ENCODE measurements at places on chromosomes 1 and 21.

GRCh38 chr1:111202707-111203623, 2.5 kb upstream of the DENND2D start:
- DNase-seq, result no peak

DNA sequence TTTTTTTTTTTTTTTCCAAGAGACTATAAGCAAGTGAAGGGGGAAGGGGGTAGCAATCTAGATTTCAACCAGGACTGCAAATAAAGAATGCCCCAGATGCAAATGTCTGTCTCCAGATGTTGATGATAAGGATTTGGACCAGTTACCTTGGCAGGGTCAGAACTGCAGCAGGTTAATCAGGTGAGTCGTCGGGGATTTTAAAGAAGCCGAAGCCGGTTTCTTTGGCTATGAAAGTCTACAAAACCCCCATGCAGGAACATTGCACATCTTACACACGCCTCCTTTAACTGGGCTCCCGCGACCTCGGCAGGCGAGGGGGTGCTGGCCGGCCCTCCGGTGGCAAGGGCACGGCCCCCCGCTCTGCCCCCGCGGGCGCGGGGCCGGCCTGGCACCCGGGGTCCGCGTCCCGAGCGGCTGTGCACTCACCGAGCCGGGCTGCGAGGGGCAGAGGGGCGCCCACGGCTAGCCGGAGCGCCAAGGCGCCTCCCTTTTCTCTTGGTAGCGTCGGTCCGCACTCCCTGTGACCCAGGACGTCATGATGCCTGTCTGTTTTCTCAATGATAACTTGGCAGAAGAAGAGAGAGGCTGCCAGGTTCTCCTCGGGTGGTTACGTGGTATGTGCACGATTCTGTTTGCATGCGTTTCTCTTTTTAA, 366.3 kb upstream of the ESRRG start:
- DNase-seq, result no peak

- DNase-seq, result no peak
These were observed 16.9 kb downstream of the PTPRF start for GRCh38 chr1:43547538-43548072.

GRCh38 chr1:48493041-48493440, 21.0 kb upstream of the SPATA6 start:
- DNase-seq, result no peak

Data from activated CD4-positive, CD25-positive, alpha-beta regulatory T cell treated with anti-CD3 and anti-CD28 coated beads, Interleukin-2, amount 50 U/mL, for 16 hours (primary cell).